ENCODE measurements at places on chromosomes 6 and 20. TPM values are rescaled to one million over a fixed set of nuclear protein-coding genes. Genes with fewer than 3 reads are reported as not detected.

GRCh38 chr6:5087389-5087788 is 2.2 kb downstream of the PPP1R3G start:
- DNase-seq, result peak; percentile 58

GRCh38 chr6:87241304-87241703 is 81.1 kb upstream of the SMIM8 start:
- DNase-seq, result no peak

GRCh38 chr20:39108746-39109145 is 146.6 kb downstream of the DHX35 start:
- no peak for DNase-seq

DNA sequence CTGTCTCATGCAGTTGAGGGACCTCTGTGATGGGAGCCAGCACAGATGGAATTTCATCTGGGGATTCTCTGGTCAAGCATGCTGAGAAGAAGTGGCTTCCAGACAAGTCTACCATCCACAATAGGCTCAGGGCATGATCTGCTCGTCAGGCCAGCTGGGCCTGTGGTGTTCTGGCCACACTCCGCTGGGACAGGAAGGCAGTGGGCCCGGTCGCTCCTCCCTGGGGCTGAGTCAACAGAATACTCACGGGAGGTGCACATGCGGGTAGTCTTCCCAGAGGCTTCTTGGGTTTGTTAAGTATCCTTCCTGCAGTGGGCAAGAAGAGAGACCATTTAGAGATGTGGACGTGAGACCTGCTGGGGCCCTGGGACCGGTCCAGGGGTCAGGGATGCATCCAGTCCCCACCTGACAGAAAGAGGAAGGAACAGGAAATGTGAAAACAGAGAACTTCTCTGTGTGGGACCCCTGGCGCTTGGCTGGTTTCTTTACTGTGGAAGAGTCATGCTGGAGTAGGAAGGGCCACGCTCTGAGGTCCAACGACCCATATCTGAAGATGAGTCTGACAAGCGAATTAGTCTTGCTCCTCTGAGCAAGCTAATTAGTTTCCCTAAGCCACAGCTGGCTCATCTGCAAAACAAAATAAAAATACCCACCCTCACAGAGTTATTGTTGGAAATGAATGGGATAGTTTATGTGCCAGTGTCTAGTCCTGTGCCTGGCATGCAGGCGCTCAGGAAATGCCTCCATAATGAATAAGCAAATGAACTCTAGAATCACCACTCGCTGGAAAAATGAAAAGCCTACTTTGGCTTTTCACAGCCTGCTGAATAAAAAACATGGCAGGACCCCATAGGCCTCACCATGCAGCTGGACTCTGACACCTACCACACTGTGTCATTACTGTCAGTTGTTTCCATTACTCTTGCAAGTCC is 67.3 kb downstream of the TRAM2 start:
- DNase-seq, result no peak

DNA sequence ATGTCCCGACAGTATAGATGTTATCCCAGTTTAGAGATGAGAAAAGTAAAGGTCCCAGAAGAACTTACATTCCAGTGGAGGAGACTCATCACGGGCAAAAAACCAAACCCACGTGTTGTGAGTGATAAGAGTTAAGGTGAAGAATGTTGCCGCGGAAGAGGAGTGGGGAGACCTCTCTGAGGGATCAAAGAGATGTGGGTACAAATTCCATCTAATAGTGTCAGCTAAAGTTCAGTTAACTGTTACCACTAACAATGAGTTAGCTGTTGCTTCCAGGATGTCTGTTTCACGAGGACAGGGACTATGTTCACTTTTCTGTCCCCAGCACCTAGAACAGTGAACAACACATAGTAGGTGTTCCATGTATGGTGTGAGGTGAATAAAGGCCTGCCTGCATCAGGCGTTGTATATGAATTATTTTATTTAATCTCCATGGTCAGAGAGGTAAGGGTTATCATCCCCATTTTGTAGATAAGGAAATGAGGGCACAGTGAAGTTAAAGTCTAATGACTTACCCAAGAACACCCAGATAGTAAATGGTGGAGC is 39.8 kb upstream of the RSPO4 start:
- no peak for DNase-seq

GRCh38 chr6:36364669-36365479 is 22.6 kb downstream of the ETV7 start:
- DNase-seq, result no peak

DNA sequence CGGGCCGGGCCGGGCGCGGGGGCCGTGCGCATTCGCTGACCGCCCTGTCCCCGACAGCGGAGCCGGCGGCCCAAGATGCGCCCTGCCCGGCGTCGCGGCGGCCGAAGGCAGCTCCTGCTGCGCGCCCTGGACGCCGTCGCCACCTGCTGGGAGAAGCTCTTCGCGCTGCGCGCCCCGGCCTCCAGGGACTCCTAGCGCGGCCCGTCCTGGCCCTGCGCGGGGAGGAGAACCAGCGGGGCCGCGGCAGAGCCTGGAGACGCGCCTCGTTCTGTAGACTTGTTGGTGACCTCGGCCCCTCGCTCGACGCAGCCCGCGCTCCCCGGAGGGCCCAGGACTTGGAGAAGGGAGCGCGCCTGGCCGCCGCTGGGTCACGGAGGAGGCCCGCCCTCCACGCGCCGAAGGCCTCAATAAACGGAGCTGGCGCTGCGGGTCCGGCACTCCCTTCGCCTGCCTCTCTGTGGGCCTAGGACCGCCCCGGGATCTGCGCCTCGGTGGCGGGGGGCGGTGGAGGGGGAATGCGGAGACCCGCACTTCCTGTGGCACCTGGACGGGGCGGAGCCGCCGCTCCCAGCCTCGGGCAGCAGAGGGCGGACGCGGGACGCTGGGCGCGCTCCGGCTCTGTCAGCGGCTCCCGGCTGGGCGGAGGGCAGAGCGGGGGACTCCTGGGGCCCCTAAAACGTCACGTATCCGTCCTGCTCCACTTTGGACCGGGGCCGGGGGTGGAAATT is 2.7 kb downstream of the C20orf204 start:
- DNase-seq, result peak; percentile 87

Gene HLA-DPB1
- total RNA-seq, result 41.5 TPM

Gene BCAS4
- total RNA-seq, result 3.2 TPM

DNA sequence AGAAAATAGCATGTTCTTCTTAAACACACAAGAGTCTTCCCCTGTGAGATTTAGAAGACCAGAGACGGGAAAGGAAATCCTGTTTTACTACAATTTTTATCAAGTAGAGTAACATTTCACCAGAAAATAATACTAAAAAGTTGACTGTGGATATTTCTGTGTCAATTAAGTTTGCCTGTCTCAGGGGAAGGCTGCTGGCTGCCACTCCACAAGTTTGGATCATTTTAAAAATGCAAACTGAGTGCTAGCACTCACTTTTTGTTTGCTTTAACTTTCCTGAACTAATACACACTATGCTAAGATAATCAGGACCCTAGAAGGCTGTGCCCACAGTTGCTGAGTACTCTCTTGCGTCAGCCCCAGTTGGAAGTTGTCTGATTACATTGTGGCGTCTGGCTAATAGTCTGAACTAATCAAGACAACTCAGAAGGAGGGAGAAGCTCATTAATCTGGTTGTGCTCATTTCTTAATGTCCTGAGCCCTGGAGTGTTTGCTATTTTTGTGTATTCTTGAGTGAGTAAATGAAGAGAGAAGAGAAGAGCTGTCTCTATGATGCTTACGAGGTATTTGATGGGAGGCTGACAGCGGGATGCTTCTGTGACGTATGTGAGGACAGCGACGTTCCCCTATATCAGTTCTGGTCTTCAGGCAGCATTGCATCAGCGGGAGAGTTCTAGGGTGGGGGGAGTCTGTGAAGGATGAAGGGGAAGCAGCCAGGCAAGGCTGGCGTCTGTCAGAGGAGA is 664.2 kb downstream of the QKI start:
- DNase-seq, result no peak

DNA sequence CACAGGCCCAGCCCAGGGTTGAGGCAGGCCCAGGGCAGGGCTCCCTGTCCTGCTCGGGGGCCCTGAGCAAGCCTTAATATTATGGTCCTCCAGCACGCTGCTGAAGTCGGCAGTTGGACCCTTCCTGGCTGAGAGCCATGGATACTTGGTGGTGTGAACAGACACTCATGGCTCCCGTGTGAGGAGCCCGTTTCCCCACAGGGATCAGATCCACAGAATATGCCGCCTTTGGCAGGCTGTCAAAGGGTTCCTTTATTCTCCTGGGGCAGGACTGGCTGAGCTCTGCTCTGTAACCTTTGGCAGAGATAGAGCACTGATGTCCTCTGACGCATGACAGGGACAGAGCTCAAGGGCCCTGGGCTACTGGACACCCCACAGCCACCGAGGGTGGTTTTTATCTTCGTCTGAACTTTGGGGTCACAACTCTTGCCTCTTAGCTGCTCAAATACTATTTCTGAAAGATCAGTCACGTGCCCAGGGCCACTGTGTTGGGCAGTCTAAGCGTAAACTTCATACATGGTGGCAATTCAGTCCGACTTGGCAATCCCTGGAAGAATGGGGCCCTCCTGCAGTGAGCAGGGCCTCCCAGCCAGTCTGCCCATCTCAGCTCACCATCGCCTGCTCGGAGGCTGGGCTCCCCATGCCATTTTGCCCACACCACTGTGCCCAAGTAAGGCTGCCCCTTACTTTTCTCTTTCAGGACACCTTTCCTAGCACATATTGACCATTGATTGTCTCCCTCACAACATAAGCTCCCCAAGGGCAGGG is 49.1 kb downstream of the TTI1 start:
- DNase-seq, result peak; percentile 59

Gene RIMS4
- total RNA-seq, result 0.12 TPM

GRCh38 chr6:35635601-35636597 is 52.8 kb downstream of the FKBP5 start:
- DNase-seq, result no peak

Gene PRRT1
- 0.27 TPM for total RNA-seq

- no peak for DNase-seq
Measured at GRCh38 chr6:169623343-169623742, 78.5 kb downstream of the WDR27 start.

DNA sequence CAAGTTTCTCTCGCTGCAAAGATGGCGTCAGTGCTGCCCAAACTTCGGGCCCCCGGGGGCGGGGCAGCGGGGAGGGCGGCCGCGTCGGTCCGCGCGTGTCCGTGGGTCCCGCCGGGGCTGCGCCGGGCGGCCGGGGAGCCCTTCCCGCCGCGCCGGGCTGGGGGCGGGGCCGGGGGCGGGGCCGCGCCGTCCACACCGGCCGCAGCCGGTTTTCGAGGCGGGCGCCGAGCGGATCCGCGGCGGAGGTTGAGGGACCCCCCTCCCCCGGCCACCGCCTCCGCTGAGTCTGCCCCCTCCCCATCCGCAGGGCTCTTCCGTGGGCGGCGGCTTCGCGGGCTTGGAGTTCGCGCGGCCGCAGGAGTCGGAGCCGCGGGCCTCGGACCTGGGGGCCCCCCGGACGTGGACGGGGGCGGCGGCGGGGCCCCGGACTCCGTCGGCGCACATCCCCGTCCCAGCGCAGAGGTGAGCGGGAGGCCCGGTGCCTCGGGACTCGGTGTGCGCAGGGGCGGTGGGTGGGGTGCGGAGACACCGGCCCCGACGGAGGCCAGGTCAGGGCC is 572 bp downstream of the SLC2A4RG start:
- DNase-seq, result peak; percentile 78

GRCh38 chr6:39037707-39038106 is 10.9 kb upstream of the GLP1R start:
- DNase-seq, result peak; percentile 70

- DNase-seq, result no peak
Measured at GRCh38 chr20:33785503-33785902, 25.6 kb upstream of the CHMP4B start.

- no peak for DNase-seq
Measured at GRCh38 chr20:52303281-52303950, 111.8 kb upstream of the ZFP64 start.

- no peak for DNase-seq
Measured at GRCh38 chr20:63172726-63173125, 43.2 kb downstream of the YTHDF1 start.

Gene ABHD16B
- total RNA-seq, result not detected

Gene SLC17A9
- 1.5 TPM for total RNA-seq

DNA sequence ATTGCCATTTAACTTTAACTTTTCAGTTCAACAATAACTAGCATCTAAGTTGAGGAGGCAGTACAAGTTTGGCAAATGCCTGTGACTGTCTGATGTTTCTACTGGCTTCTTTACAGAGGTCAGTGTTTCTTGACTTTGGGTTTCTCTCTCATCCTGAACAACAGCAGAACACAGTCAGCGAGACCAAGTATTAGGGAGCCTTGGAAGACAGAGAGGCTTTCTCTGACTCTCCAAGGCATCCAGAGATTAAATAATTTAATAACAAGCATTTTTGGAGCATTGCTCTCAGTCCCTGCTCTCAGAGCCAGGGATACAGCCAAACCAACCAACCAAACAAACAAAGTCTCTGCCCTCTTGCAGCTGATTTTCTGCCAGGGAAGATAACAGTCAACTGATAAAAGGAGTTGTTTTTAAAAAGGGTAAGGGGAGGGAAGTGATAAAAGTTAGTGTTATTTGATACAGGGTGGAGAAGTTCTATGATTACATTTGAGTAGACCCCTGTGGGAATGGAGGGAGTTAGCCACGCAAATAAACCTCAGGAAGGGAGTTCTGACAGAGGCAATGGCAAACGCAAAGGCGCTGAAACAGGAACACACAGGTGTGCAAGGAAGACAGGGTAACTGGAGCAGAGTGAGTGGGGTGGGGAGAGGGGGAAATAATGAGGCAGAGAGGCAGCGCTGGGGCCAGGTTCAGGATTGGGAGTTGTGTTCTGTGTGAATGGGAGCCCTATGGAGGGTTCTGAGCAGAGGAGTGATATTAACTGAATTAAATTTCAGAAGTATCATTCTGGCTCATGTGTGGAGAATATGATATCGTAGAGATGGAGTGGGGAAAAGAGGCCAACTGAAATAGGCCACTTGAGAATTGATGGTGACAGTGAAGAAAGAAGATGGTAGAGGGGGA is 55.2 kb downstream of the SEL1L2 start:
- no peak for DNase-seq

DNA sequence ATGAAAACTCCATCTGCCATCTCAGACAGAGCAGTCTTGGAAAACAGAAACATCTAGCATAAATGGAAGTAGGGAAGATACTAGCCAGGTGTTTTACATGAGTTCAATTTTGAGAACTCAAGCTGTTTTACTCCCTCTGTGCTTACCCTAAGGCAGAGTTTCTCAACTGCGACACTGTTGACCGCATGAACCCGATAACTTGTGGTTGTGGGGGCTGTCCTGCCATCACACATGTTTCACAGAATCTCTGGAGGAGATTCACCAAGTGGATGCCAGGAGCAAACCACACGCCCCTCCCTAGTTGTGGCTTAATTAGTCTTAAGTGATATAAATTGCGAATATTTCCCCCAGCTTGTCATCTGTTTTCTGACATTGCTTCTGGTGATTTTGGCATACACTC is 2.3 kb upstream of the SERPINB6 start:
- DNase-seq, result no peak

DNA sequence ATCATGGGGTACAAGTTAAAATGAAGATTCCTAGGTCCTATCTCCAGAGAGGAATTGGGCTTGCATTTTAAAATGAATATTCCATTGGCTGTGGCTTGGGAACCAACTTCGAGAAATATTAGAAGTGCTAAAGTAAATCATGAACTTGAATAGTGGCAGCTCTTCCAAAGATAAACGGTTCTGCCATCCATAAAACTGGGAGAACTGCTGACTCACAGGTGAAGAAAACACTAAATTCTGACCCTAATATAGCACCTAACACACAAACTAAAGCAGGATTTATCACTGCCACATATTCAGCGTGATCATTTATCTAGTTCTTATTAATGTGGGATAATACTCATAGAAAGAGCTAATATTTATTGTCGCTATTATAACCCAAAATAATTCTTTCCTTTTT is 508.1 kb upstream of the ID4 start:
- DNase-seq, result no peak

Gene BHLHE23
- total RNA-seq, result not detected
